ENCODE measurements at places on chromosomes 5 and 9. TPM values are rescaled to one million over a fixed set of nuclear protein-coding genes. Genes with fewer than 3 reads are reported as not detected.

The RORB gene
- total RNA-seq, result 0.05 TPM

The CA9 gene
- total RNA-seq, result not detected

The PTPN3 gene
- total RNA-seq, result 6.6 TPM

The CATSPER3 gene
- total RNA-seq, result 0.81 TPM

The C5orf52 gene
- total RNA-seq, result not detected

The IL3 gene
- 94.6 TPM for total RNA-seq

The HABP4 gene
- 11.1 TPM for total RNA-seq

The LEAP2 gene
- total RNA-seq, result 3.9 TPM

DNA sequence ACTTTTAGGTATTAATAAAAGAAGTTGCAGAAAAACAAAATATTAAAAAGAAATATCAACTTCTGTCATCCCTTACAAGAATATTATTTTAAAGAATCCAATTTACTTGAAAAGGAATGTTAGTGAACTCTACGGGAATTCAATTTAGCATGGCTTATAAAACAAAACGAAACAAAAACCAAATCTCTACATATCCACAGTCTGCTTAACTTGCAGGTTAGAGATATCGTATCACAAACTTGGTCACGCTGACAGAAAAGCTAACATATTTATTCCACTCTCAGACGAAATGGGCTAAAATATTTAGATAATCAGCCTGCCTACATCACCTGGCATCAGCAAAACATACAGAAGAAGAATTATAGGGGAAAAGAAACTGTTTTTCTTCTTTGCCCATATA, 92.7 kb downstream of the MPDZ start:
- no peak overlapping the region for H3K4me3 ChIP-seq
- no peak overlapping the region for H3K27ac ChIP-seq
- H3K4me1 ChIP-seq, result no peaks in the 10 kb centered on the region
- DNase-seq, result no peak

DNA sequence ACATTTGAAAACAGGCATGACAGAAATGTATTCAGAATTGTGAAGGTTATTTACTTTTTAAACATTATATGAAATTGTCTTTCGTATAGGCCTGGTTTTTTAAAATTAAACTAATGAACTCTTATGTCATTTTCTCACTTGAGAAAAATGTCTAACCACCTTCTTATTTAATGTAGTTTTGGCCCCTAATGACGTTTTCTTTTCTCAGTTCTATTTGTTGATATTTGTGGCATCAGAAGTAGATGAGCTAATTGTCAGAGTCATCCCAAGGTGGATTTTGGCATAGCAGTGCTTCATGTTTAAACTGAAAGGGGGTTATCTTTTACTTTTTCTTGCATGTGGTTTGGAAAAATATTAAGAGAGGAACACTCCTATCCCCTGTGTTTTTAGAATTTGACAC, 28.2 kb downstream of the TGFBR1 start:
- peaks cover 83% of the 10 kb centered on the region for H3K4me1 ChIP-seq
- H3K36me3 ChIP-seq, result peaks cover 46% of the 10 kb centered on the region
- no peaks in the 10 kb centered on the region for H3K27me3 ChIP-seq
- no peak overlapping the region for H3K27ac ChIP-seq
- H3K4me3 ChIP-seq, result no peak overlapping the region

GRCh38 chr9:128203707-128204551, 750 bp downstream of the DNM1 start:
- H3K36me3 ChIP-seq, result peaks cover 2% of the 10 kb centered on the region
- DNase-seq, result no peak
- peaks cover 21% of the 10 kb centered on the region for H3K4me1 ChIP-seq
- peak overlapping the region; percentile 53 for H3K4me3 ChIP-seq

DNA sequence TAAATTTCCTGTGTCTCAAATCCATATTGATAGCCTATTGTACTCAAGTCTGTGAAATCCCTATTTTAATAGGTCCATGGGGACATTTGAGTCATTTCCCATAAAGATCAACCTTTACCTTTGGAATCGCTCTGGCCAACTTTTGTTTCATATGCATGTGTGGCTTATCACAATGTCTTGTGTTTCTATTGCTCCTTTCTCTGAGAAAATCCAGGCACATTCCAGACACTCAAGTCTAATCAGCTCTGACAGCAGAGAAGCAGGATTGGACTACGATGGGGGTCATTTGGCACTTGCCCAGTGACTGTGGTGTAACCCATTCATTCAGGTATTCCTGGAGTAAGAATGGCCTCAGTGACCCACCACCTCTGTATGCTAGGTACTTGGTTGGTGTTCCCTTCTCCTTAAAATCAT, 48.4 kb downstream of the ACTBL2 start:
- no peaks in the 10 kb centered on the region for H3K4me1 ChIP-seq
- DNase-seq, result no peak
- no peak overlapping the region for H3K27ac ChIP-seq
- no peak overlapping the region for H3K4me3 ChIP-seq
- H3K36me3 ChIP-seq, result no peaks in the 10 kb centered on the region

DNA sequence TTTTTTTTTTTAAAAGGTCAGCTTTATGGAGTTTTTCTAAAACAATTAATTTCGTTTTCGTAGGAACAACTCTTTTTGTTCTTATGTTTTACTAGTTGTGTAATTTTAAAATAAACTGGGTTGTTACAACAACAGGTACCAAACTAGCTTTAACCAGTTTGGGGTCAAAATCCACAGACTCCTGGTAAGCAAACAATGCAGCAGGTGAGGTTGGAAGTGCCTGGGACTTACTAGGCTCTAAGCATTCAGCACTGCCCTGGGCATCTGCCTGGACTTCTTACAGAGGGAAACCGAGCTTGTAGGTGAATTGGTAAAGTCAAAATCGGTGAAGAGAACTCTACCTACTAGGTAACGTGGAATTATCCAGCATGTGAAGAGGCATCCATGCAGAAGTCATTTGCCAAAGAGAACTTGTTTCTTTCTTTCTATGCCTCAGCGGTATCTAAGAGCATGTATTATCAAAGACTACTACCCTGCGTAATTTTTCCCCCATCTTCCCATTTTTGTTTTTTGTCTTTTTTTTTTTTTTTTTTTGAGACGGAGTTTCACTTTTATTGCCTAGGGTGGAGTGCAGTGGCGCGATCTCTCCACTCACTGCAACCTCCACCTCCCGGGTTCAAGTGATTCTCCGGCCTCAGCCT, 145.4 kb downstream of the KCTD16 start:
- DNase-seq, result no peak
- H3K27ac ChIP-seq, result no peak overlapping the region
- H3K36me3 ChIP-seq, result no peaks in the 10 kb centered on the region
- no peaks in the 10 kb centered on the region for H3K27me3 ChIP-seq
- no peaks in the 10 kb centered on the region for H3K4me1 ChIP-seq

GRCh38 chr9:25003686-25004085, 458.0 kb upstream of the IZUMO3 start:
- no peaks in the 10 kb centered on the region for H3K4me1 ChIP-seq
- no peak overlapping the region for H3K27ac ChIP-seq
- no peak overlapping the region for H3K4me3 ChIP-seq
- DNase-seq, result no peak
- H3K27me3 ChIP-seq, result no peaks in the 10 kb centered on the region

DNA sequence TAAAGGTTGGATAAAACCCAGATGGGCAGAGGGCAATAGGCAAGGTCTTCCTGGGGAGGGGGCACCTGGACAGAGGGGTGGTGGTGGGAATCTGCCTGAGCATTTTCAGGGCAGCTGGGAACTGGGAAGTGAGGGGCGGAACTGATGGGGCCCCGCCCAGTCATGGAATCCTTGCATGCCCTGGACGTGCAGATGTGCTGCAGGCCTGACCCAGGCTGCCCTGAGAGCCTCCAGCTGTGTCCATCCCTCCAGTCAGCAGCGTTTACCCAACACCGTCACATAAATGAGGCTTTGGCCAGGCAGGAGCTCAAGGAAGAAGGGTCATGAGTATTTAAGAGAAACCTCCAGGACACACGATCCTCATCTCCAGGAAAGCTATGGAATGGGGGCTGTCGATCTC, 70.3 kb downstream of the DAB2IP start:
- no peaks in the 10 kb centered on the region for H3K4me1 ChIP-seq
- peaks cover 10% of the 10 kb centered on the region for H3K27me3 ChIP-seq
- no peak for DNase-seq
- no peak overlapping the region for H3K27ac ChIP-seq

DNA sequence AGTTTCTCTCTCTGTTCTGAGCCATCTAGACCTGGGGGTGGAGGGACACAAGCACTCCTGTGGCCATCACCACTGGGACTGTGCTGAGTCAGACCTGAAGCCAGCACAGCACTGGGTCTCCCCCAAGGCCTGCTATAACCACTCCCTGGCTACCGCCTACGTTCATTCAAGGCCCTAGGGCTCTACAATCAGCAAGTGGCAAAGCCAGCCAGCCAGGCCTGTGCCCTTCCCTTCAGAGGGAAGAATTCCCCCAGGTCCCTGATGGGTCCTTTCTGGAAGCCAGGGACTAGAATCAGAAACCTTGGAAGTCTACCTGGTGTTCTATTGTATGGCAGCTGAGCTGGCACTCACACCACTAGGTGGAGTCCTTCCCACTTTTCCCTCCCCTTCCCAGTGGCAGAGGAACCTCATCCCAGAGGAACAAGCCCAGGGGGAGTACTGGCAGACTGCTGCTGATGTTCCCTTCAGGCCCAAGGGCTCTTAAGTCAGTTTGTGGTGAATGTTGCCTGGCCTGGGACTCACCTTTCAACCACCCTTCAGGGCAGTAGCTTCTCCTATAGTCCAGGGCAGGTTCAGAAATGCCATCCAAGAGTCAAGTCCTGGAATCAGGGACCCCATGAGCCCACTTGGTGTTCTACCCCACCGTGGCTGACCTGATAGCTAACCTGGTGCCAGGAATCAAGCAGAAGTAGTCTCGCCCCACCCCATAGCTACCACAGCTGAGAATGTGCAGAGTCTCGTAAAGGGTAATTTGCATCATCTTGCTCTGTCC, 20.0 kb downstream of the JMY start:
- no peak overlapping the region for H3K27ac ChIP-seq
- no peak overlapping the region for H3K4me3 ChIP-seq
- no peaks in the 10 kb centered on the region for H3K27me3 ChIP-seq
- peaks cover 8% of the 10 kb centered on the region for H3K36me3 ChIP-seq
- peaks cover 8% of the 10 kb centered on the region for H3K4me1 ChIP-seq

GRCh38 chr5:123371575-123372179, 51.5 kb downstream of the CEP120 start:
- DNase-seq, result no peak
- H3K36me3 ChIP-seq, result peaks cover 50% of the 10 kb centered on the region
- no peak overlapping the region for H3K4me3 ChIP-seq
- no peaks in the 10 kb centered on the region for H3K4me1 ChIP-seq
- no peaks in the 10 kb centered on the region for H3K27me3 ChIP-seq

GRCh38 chr5:97400537-97400936, 217.5 kb upstream of the RIOK2 start:
- H3K4me3 ChIP-seq, result no peak overlapping the region
- H3K36me3 ChIP-seq, result no peaks in the 10 kb centered on the region
- no peak for DNase-seq
- peaks cover 2% of the 10 kb centered on the region for H3K27me3 ChIP-seq

DNA sequence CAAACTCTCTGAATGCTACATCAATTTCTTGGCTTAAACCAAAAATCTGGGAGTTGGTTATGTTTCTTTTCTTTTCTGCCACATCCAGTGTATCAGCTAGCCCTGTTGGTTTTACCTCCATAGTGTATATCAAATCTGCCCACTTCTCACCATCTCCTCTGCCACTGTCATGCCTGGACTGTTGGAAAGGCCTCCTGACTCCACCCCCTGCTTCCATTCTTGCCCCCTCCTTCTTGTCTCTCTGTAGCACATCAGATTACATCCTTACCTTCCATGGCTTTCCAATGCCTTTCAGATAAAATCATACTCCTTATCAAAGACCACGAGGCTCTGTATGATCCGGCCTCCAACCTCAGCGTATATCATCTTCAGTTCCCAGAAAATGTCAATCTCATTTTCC, 35.4 kb downstream of the STXBP1 start:
- H3K4me1 ChIP-seq, result no peaks in the 10 kb centered on the region
- H3K4me3 ChIP-seq, result no peak overlapping the region
- no peaks in the 10 kb centered on the region for H3K36me3 ChIP-seq
- DNase-seq, result no peak
- H3K27me3 ChIP-seq, result no peaks in the 10 kb centered on the region

GRCh38 chr5:94793113-94793815, 174.8 kb downstream of the SLF1 start:
- peaks cover 6% of the 10 kb centered on the region for H3K36me3 ChIP-seq
- peak overlapping the region; percentile 94 for H3K27ac ChIP-seq
- H3K4me3 ChIP-seq, result peak overlapping the region; percentile 64

DNA sequence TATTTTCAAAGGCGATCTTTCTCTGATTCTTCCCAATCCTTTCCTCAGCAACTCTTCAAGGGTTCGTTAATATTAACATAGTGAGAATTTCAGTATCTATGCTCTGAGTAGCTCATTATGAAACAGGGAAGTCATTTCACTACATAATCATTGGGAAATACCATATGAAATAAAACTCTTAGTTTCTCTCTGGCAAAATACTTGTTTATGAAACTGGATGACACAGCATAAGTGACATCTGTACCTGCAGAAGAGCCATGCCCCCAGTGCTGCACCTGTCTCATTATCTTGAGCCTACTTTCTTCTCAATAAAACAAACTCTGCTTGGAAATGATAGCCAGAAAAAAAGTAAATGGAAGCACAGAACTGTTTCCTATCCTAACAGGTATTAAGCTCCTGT, 33.8 kb upstream of the OTULIN start:
- no peak overlapping the region for H3K27ac ChIP-seq
- H3K27me3 ChIP-seq, result peaks cover 3% of the 10 kb centered on the region
- H3K36me3 ChIP-seq, result peaks cover 2% of the 10 kb centered on the region
- no peaks in the 10 kb centered on the region for H3K4me1 ChIP-seq

DNA sequence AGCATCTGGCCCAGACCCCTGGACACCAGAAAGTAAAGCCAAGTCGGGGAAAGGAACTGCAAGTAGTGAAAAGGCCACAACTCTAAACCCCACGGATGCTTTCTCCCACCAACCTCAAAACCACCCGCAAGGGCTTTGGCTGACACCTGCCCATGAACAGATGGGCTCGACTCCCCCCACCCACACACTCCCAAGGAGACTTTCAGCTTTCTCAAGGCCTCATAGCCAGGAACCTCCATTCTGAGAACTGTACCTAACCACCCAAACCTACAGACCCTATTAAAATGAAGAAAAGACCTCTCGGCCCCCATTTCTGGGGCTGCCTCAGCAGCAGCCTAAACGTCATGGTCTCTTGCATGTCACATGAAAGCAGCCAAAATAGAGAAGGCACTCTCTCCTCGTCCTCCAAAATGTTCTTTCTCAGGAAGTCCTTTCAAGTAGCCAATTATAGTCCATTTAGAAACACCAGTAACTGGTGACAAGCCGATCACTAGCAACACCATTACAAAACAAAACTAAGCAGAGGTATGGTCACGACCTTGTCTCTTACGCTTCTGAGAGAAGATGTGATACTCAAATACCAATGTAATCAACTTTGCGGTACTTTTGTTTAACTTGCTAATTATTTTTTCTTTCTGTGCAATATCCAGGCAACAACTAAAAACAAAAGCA, 2.9 kb downstream of the B4GALT1 start:
- H3K36me3 ChIP-seq, result peaks cover 22% of the 10 kb centered on the region
- H3K27me3 ChIP-seq, result no peaks in the 10 kb centered on the region
- DNase-seq, result no peak
- peak overlapping the region; percentile 79 for H3K4me3 ChIP-seq

GRCh38 chr9:99491408-99492158, 269.5 kb downstream of the SEC61B start:
- H3K27ac ChIP-seq, result no peak overlapping the region
- H3K27me3 ChIP-seq, result peaks cover 15% of the 10 kb centered on the region
- DNase-seq, result no peak
- H3K4me3 ChIP-seq, result no peak overlapping the region
- no peaks in the 10 kb centered on the region for H3K4me1 ChIP-seq
